ENCODE measurements at places on chromosomes 3 and 15.

DNA sequence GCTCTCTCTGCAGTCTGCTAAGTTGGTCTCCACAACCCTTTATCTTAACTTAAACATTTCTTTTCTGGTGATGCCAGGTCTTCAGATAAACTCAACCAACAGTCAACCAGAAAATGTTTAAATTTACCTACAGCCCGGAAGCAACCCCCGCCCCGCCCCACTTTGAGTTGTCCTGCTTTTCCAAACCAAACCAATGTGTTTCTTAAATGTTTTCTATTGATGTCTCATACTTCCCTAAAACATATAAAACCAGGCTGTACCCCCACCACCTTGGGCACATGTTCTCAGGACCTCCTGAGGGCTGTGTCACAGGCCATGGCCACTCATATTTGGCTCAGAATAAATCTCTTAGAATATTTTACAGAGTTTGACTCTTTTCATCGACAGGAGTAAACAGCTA is 13.2 kb upstream of the GPR160 start:
- DNase-seq = no peak

DNA sequence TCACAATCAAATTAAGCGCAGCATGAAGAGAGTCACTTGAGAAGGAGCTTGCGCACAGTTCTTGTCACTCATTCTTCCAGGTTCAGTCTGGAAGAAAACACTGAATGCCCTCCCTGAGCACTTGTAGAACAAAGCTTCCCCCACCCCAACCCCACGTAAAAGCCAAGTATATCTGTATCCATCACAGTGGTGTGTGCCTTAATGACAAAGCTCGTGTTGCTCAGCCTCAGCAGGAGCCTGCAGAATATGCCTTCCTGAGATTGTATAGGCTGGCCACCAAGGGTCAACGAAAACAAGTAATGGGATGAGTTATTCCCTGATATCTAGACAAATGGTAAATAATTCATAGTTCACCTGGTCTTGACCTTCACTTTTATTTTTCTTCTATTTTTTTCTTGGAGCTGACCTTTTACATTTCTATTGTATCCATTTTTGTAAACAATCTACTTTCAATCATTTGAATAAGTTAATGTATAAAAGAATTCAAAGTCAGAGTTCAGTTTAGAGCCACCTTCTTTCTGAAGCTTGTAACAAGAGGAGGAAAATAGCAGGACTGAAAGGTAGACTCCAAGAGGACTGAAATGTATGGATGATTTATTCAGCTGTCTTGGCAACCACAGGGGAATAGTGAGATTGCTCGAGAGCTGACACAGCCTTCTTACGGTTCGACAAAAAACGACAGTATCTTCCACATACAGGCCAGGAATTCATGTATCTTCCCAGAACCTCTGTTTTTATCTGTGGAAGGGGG is 405.5 kb upstream of the TPM1 start:
- DNase-seq = no peak

- no peak for DNase-seq
Measured at GRCh38 chr3:104176706-104177105, 1190.0 kb upstream of the ALCAM start.

GRCh38 chr15:49619226-49619625 is 1.4 kb downstream of the FAM227B start:
- DNase-seq = no peak

DNA sequence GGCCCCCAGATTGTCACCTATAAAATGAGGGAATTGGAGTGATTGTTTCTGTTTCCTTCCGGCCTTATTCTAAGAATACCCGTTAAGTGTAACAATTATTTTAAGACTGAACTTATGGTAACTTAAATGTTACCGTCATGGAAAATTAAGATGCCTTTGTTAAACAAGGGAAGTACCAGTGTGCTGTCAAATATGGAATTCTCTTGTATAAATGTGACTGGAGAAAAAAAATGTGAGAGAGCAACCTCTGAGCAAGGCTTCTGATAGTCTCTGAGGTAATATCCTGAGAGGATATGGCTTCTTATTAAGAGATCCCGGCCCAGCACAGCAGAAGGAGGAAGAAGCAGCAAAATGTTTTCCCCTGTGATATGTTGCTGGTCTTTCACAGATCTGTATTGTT is 480.7 kb upstream of the ADAMTS9 start:
- DNase-seq = no peak

DNA sequence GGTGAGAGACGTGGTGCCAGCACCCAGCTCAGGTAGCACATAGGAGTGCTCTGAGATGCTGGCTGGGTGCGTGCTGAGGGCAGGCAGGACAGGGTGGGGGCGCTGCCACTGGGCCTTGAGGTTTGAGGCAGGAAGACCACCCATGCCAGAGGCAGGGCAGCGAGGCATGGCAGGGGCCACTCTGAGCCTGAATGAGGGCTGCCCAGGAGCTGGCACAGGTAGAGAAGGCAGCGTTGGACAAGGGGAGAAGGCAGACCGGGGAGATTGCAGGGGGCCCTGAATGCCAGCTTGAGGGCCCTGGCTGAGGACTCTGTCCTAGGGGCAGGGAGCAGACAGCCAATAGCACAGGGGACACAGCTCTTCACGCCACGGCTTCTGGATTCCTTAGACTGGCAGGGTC is 50.2 kb downstream of the ADAMTS7 start:
- DNase-seq = no peak

DNA sequence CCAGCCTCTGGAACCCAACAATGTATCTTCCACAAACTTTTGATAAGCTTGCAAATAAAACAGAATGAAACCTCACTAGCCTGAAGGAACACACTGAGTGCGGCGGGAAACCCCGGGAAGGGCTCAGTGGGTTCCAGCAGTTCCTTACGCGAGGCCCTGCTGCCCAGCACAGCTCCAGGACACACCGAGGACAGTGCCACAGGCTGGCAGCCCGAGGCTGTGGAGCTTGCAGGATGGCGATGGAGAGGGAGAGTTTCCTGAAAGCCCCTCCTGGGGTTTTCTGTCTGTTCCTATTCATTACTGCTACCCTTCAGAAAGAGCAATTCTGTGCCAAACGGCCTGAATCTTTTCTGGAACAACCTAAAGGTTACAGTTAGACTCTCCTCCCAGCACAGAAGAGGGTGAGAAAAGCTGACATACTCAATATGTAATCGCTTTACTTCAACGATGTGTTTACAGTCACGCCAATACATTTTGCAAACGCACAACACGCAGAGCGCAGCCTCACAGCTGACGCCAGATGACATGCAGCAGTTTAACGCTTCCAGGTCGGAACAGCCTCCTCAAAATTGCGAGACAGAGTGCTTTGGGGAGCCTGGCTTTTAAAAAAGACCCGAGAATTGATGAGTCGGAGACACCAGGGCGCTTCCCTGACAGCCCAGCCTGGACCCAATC is 57.1 kb upstream of the RPL32 start:
- DNase-seq = no peak

DNA sequence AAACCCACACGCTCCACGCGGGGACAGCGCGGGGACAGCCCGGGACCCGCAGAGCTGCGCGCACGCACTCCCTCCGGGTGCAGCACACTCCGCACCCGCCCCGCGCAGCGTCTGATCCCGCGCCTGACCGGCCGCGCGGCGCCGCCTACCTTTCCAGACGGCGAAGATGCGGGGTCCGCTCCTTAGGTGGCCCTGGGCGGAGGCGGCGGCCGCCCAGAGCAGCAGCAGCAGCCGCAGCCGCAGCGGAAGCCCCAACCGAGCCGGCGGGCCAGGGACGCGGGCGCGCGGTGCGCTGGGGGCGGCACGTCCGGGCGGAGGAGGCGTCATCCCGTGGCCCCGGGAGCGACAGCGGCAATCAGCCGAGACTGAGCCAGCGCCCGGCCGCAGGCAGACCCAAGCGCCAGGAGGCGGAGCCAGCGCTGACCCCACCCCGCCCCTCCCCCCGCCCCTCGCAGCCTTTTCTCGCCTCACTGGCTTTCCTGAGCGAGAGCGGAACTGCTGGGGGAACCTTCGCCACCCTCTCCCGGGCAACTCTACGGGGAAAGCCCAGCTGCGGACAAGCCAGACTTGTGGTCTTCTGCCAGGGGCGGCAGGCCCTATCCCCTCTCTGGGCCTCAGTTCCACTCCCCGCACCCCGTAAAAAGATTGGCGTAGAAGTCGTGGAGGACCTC is at the start of gene SEMA7A:
Gene SEMA7A, minus strand, starts transcription at position 367 of the 671 bp plus-strand sequence. Its CDS starts 40 bp downstream, at position 327.
- DNase-seq = peak; percentile 83

DNA sequence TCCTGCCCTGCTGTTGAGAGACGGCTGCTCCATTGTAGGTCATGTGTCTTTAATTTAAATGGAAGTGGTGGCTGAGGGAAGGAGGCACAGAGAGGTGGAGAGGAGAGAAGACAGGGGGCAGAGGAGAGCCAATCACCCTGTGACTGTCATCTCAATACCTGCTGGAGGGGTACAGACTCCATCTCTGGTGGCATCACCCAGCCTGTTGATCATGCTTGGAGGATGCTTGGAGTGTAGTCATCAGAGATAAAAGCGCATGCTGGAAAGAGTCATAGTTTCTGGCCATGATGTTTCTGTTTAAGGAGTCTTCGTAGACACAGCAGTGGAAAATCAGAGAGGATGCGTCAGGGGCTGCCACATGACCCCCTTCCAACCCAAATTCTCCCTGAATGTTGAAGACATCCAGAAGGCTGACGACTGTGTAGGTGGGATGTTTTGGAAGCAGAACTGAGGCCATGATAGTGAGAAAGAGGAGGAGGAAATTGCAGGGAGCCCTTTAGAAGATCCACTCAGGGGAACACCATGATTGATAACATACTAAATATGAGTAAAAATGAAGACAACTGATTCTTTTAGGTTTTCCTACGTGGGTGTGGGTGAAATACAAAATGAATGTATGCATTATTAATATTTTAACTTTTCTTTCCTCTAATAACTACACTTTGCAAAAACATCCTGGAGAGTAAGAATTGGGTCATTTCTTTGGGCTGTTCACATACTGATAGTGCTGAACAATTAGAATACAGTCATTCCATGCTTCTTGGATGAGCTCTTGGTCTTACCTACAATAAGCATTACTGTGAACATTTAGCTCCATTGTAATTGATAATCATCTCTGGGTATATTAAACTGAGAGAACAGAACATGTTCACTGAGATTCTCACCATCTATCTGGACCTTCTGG is 210.6 kb upstream of the ATP10A start:
- DNase-seq = peak; percentile 33

DNA sequence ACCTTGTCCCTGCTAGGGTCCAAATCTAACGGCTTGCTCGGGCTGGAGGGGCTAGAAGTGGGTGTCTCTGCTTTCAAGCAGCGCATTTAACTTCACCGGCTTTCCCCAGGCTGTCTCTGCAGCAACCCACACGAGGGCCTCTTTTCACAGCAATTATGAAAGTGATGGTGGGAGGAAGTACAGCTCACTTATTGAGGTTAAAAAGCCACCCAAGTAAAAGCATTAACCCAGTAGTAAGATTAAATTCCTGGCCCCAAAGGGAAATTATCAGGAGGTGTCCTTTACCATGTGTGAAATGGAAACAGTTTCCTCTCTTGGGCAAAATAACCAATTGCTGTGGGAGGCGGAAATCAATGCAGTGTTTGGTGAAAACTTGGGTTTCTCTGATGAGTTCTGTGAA is 41.1 kb downstream of the NGRN start:
- peak; percentile 54 for DNase-seq

DNA sequence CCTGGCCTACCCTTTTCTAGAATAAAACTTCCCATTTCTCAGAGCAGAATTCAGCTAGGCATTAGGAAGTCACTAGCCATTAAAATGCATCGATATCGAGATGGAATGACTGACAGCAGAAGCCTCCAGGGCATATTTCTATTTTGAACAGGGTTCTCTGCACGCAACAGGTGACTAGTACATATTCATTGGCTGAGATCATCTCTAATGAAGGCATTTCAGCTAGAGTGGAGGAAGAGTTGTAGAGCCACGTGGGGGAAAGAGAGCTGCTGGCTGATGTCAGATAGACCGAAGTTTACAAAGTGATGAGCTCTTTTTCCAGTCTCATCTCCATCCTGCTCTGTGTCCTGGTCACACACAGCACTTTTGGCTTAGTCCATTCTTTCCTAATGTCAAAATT is 7.5 kb downstream of the TMEM40 start:
- no peak for DNase-seq

DNA sequence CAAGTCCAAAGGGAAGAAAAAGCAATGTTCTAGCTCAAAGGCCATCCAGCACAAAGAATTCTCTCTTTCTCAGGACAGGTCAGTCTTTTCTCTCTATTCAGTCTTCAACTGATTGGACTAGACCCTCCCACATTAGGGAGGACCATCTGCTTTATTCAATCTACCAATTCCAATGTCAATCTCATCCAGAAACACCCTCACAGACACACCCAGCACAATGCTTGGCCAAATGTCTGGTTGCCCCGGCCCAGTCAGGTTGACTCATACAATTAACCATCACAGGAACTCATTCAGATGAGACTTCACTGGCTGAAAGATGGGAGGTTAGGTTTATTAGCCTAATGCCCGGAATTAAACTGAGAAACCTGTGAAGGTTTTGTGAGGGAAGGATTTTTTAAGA is 32.4 kb downstream of the ACAN start:
- no peak for DNase-seq

GRCh38 chr3:124227150-124227630 is 235.3 kb upstream of the ROPN1 start:
- DNase-seq = no peak

DNA sequence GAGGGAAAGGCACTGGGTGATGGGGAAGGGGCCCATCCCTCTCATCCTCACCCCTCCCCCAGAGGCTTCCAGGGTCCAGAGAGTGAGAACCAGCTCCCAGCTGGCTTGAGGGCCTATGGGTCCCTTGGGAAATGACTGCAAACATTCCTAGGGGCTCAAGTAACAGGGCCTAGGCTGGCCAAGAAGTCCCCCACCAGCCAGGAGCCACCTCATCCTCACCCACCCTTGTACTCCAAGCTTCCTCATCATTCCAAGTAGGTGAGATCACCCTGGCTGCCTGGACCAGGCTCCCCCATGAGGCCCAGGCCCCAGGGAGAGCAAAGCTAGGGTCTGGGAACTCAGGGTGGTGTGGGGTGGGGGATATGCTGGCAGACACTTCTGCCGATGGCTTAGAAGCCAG is 14.8 kb downstream of the LOXL1 start:
- no peak for DNase-seq

- DNase-seq = no peak
Measured at GRCh38 chr3:123312331-123313265, 110.9 kb downstream of the SEC22A start.

DNA sequence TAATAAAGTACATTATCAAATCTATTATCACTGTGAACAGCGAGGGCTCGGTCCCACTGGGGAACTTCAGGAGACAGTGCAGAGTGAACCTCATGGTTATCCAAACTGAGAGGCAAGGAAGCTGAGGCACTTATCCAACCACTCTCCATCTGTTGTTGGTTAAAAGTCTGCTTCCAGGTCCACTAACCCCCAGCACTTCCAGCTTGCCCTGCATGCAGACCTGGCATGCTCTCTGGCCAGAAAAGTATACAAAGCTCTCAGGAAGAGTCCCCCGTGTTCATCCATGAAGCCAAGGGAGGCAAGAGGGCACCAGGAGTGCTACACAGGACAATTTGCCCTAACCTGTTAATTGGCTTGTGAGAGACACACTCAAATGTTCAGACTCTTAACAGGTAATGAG is 36.0 kb downstream of the FBN1 start:
- no peak for DNase-seq

DNA sequence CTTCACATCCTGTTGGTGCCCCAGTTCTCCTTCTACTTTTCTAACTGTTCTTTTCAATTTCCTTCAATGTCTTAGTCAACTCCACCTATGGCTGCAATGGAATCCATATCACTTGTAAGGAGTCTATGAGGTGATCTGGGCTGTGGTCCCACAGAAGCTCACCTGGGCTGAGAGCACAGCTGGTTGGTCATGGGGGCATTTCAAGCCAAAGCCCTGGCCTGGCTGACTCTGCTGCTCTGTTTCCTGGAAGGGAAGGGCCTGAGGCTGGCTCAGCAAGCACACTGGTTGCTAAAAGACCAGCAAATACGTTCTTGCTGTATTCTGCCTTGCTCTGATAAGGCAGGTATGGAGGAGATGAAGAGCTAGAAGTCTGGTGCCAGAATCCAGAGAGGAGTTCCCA is 29.0 kb downstream of the AMOTL2 start:
- DNase-seq = no peak
